ENCODE measurements at places on chromosomes 16 and 17.

DNA sequence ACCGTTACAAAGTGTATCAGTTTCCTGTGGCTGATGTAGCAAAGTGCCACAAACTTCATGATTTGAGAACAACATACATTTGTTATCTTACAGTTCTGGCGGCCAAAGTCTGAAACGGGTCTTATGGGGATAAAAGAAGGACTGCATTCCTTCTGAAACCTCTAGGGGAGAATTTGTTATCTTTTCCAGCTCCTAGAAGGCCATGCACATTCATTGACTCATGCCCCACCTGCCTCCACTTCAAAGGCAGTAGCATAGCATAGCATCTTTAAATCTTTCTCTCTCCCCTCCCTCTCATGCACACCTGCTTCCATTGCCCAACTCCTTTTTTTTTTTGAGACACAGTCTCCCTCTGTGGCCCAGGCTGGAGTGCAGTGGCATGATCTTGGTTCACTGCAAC is 190.7 kb upstream of the DYNLRB2 start:
- no peak for DNase-seq

GRCh38 chr16:51864575-51864974 is 682.4 kb downstream of the TOX3 start:
- no peak for DNase-seq

DNA sequence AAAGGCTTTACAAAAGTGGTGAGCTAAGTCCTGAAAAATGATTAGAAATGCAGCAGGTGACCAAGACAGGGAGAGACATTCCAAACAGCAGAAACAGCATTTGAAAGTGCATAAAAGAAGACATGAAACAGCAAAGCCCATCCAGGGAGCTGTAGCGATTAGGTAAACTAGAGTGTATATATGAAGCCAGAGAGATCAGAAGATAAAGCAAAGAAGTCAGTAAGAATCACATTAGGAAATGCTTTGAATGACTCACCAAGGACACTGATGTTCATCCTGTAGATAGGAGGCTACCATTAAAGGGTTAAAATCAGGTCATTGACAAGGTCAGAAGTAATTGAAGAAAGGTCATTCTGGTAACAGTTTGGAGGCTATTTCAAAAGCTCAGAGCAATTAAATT is 27.6 kb upstream of the VAT1L start:
- peak; percentile 10 for DNase-seq

DNA sequence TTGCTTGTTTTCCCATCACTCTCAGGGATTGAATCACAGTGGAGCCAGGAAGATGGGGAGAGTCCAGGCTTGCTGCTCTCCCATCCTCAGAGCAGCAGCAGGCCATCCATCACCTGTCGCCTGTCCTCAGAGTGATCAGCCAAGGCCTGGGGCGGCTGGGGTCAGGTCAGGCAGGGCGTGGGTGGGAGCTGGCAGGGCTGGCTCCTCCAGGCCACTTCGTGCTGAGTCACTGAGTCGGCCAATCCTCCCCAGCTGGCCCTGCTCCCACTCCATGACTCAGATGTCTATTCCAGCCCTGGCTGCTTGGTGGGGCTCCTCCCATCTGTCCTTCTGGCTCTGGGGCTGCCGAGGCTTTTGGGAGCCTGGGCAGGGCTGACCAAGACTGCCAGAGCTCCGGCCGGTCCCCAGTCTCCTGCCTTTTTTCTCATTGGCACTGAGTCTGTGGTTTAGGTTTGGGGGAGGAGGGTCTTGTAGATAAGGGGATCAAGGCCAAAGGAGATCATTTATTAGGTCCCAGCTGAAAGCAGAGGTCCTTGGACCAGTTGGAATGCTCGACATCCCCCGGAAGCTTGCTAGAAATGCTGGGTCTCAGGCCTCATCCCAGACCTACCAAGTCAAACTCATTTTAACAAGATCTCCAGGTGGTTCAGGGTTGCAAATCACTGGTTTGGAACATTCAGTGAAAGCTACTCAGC is 72.7 kb downstream of the ABCC1 start:
- DNase-seq, result peak; percentile 94

DNA sequence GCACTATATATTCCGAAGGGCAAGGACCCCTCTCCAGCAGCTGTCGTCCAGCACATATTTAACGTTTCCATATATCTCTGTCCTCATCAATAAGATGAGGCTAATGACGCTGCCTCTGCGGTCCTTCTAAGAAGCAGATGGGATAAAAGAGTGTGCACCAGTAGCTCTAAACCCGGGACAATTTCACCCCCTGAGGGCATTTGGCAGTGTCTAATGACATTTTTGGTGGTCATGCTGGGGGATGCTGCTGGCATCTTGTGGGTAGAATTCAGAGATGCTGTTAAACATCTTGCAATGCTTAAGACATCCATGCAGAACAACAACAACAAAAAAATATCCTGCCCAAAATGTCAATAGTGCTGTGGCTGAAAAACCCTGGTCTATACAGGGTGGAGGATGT is 372.9 kb downstream of the CDH13 start:
- no peak for DNase-seq

GRCh38 chr16:46948548-46949166 is 24.8 kb downstream of the DNAJA2 start:
- no peak for DNase-seq

DNA sequence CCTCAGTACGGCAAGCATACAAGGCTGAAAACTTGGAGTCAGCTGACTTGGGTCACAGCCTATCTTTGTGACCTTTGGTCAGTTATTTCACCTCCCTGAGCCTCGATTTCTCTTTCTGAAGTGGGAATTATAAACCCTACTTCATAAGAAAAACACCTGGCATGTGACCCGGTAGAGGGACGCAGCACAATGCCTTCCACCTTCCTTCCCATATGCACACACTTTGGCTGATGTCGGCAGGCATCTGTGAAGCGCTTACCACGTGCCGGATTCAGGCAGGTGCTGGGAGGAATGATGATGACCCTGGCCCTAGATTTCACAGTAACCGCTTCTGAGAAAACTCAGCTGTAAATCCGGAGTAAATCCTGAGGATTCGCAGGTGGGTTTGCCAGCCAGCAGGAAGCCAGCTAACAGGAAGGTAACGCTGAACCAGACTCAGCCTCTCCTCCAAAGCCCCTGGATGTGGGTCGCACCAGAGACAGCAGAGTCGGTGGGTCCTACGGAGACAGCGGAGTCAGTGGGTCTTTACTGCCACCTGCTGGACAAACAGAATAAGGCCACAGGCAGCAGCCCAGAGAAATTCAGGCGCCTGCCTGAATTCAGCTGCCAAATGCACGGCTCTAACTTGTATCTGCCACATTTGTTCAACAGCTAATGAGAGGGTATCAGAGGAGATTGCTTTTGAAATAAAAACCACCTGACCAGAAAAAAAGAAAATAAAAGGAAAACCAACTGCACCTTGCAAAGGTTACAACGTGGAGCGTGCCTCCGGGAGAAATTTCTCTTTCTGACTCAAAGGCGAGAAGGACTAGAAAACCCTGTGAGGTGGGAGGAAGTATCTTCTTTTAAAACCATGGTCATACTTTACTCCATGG is 16.6 kb downstream of the COPRS start:
- peak; percentile 73 for DNase-seq

- DNase-seq, result peak; percentile 57
Measured at GRCh38 chr16:78127130-78127529, 27.7 kb downstream of the WWOX start.

DNA sequence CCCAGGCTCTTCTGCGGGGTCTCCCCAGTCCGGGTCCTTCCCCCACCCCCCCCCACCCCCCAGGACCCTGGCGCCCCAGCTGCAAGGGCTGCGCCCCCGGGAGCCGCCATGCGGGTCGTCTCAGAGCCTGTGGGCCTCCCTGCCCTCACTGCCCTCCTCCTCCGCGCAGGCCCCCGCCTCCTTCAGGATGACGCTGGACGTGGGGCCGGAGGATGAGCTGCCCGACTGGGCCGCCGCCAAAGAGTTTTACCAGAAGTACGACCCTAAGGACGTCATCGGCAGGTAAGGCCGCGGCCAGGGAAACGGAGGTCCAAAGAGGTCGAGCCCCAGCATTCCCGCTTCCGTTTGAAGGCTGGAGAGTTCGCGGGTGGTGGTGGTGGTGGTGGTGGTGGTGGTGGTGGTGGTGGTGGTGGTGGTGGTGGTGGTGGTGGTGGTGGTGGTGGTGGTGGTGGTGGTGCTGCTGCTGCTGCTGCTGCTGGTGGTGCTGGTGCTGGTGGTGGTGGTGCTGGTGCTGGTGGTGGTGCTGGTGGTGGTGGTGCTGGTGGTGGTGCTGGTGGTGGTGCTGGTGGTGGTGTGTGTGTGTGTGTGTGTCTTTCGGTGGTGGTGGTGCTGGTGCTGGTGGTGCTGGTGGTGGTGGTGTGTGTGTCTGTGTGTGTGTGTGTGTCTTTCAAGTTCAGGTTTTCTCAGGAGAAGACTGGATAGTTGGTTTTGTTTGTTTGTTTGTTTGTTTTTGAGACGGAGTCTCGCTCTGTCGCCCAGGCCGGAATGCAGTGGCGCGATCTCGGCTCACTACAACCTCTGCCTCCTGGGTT is 615 bp downstream of the PHKG2 start:
- peak; percentile 41 for DNase-seq

DNA sequence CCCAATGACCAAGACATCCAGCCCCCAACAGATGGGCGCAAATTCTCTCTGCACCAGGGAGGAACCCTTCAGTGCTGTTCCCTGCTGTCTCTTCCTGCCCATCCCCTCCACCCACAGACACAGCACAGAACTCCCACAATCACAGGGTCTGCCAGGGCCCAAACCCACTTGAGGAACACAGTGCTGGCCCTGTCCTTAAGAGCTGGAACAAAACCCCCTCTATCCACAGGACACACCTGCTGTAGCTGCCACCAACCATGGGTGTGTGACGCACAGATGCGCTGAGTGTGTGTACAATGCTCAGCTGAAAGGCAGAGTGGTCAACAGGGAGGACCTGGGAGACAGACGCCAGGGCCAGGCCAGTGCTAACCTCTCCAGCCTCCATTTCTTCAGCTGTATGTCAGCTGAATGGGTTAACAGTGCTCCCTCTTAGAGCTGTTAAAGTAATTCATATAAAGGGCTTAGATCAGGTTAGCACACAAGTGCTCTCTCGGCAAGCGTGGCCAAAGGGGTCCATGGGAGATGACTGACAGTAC is 62.1 kb downstream of the AMFR start:
- no peak for DNase-seq

DNA sequence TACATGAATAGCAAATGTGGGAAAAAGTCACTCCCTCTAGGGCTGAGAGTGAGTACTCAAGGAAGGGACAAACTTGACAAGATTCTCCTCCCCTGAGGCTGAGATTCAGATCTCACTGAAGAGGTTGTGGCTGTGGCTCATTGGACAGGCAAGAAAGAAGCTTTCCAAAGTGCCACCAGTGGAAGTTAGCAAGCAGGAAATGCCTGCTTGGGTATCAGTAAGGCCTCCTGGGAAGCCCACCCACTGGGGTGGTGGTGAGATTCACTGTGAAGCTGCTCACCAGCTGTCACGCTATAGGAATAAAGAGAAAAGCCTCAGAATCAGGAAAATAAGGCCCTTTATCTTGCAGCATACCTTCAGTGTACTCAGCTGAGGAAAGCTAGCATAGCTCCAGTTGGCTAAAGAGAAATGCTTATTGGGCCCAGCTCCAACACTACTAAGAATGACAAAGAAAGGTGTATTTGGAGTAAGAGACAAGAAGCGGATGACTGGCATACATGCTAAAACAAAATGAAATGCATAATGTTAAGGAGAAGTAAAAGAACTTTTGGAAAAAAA is 274.4 kb upstream of the TOM1L1 start:
- DNase-seq, result no peak

- DNase-seq, result peak; percentile 58
Measured at GRCh38 chr16:28218109-28218508, 6.3 kb upstream of the XPO6 start.

DNA sequence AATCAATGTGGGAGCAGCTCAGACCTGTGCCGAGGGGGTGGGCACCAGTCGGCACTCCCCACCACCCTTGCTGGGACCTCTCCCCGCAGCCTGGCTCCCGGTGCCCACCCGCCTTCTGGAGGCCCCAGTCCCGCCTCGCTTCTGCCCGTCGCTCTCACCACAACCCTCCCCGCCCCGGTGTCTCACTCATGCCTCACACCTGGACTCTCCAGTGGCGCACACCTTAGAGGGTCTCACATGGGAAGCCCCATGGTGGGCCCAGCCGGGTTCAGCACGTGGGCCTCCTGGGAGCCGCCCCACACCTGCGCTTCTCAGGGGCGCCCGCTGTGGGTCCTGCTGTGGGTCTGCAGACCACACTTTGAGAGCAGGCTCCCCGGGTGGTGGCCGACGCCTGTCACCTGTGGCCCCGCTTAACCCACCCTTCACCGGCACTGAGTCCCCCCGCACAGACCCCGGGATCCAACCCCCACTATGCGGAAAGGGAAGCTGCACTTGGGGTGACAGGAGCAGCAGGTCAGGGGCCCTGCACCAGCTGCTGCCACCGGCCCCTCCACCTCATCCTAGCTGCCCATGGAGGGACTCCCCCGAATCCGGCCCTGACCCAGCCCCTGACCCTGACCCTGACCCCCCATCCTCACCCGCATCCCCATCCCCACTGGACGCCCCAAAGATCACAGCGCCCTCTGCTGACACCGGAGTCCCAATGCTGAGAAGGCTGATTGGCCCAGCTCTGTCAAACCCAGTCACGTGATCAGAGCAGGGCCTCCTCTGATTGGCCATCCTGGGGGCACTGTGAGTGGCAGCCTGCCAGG is 27.4 kb upstream of the SLC38A10 start:
- DNase-seq, result no peak
